ENCODE measurements at places on chromosomes 11 and 22.

- DNase-seq: no peak
These were observed 39.7 kb downstream of the DKK3 start for GRCh38 chr11:11968511-11969280.

- DNase-seq: no peak
These were observed 146.0 kb upstream of the SEZ6L start for GRCh38 chr22:26023104-26023775.

- DNase-seq: no peak
These were observed 1.0 kb upstream of the C11orf86 start for GRCh38 chr11:66973956-66974580.

GRCh38 chr11:639332-639955 is 2.4 kb downstream of the DRD4 start:
- DNase-seq: no peak

DNA sequence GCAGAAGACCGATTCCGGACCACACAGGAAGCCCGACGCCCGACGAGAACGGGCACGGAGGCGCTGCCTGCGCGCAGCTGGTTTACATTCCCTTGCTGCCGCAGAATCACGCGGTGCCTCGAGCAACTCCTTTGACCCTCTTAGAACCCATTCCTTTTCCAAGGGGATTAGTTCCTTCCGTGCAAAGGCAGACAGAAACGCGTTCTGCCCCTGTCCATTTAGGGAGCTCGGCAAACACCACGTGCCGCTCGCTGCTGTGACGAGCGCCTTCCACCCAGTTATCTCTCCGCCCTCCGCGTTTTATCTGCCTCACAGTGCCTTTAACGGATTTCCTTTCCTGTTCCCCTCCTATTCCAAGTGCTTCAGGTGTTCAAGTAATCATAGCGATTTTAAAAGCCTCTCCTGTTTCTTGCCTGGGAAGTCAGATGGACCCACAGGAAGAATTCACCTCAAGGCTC is 24.1 kb upstream of the MICAL3 start:
- no peak for DNase-seq

- DNase-seq: no peak
These were observed 100.5 kb downstream of the RASSF10 start for GRCh38 chr11:13109616-13110015.

DNA sequence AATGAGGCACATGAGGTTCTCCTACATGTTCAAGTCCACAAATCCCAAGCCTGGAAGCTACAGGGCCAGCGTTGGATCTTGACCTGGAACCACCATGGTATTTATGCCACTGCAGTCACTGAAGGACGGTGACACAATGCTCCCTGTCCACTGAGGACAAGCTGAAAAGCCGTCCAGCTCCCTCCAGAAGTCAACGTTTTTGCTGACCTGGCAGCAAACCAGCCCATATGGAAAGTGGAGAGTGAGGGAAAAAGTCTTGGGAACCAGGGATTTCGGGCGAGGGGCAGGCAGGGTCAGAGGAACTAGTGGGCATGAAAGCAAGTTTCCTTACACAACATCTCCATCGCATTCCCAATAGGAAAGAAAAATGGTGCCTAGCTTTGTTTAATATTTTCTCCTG is 33.3 kb downstream of the OPCML start:
- no peak for DNase-seq

- no peak for DNase-seq
These were observed 7.6 kb upstream of the LMO2 start for GRCh38 chr11:33899400-33900037.

GRCh38 chr22:17733466-17733865 is 40.8 kb downstream of the BID start:
- DNase-seq: no peak

DNA sequence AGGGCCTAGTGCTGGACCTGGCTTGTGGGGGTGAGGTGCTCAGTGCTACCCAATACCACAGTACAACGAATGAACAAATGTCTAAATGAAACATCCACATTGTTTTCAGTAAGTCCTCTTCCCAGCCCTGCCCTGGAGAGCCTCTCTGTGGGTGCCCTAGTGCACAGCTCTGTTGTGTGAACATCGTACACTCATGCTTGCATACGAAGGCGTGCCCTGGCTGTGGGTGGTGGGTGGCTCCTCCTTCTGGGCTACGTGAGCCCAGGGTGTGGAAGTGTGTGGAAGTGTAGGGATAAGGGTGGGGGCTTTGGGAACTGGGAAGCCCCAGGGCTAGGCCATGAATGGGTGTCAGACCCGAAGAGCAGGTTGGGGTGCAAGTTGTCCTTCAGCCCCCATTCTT is 592 bp upstream of the NLRX1 start:
- DNase-seq: no peak

DNA sequence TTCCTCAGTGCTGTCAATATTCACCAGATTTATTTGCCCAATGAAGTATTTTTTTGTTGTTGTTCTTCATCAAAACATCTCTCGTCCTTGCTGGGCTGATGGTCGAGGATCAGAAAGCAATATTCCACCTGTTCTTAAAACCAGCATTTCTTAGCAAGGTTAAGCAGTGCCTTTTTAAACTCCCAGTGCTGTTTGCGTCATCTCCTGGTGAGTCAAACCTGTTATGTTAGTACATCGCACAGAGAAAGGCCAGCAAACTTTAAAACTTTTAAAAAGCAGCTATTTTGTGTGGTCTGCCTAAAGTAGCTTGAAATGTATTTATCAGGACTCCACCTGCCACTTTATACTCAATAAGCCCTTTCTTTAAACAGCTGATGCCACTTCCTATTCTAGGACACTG is 802.0 kb downstream of the KCNA4 start:
- DNase-seq: no peak

DNA sequence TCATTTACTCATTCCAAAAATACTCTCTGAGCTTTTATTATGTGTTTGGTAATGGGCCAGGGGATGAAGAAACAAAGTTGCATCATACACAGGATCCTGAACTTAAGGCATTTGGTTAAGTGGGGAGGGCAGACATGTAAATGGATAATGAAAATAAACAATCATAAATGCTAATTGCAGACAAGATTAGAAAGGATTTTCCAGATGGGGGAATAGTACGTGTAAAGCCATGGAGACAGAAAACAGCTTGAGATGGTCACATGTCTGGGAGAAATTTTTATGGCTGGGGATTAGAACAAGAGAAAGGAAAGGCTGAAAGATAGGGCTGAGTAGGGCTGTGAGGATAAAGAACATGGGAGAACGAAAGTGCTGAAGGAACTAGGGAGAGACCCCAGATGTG is 534.3 kb upstream of the LARGE1 start:
- DNase-seq: no peak

GRCh38 chr11:67260406-67260805 is 5.9 kb upstream of the GRK2 start:
- DNase-seq: no peak

DNA sequence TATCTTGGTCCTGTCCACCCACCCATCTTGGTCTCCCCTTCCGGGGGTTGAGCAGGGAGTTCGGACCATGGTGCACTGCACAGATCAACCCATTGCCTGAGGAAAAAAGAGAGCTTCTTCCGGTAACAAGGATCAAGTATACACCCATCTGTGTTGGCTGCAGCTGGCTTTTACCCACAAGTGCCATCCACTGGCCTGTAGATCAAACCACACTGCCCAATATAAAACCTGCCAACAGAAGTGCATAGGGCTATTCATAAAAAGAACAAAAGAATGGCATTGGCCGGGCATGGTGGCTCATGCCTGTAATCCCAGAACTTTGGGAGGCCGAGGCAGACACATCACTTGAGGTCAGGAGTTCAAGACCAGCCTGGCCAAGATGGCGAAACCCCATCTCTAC is 94.5 kb downstream of the ZC3H12C start:
- no peak for DNase-seq

- no peak for DNase-seq
These were observed 28.8 kb upstream of the SERPIND1 start for GRCh38 chr22:20745119-20745518.

DNA sequence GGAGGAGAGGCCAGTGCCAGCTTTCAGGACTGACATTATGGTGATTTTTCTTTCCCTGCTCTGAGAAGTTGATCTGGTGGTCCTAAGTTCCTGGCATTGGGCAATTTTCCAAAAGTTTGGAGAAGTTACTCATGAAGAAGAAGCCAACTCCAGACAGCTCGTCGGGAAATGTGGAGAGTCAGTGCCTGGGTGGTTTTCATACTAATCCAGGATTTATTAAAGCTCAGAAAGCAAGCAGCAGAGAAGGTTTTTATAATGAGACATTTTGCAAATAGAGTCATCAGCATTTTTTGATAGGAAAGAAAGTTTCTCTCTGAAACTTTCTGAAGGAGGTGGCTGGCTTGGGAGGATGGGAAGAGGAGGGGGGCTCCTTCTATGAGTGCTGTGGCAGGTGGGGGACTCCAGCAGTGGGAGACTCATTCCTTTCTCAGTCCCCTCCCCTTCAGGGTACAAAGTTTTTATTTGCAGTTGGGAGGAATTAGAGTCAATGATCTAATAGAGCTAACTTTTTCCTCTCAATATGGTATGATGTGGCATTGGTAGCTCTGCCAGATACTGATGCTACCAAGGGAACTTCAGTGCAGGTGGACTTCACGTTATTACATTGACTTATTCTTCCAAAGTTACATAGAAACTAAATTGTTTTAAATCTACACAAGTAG is 55.4 kb downstream of the LIF start:
- no peak for DNase-seq

DNA sequence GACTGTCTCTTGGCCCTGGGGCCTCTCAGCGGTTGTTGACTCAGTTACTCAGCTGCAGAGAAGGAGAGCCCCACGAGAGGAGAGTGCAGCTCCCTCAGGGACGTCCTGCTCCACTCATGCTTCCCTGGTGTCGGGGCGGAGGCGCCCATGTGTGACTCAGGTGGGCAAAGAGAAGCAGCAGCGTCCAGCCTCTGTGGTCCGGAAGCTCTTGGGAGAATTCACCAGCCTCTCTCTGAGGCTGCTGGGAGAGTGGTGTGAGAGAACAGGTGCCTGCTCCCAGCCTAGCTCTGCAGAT is 25.7 kb downstream of the GLB1L2 start:
- no peak for DNase-seq

DNA sequence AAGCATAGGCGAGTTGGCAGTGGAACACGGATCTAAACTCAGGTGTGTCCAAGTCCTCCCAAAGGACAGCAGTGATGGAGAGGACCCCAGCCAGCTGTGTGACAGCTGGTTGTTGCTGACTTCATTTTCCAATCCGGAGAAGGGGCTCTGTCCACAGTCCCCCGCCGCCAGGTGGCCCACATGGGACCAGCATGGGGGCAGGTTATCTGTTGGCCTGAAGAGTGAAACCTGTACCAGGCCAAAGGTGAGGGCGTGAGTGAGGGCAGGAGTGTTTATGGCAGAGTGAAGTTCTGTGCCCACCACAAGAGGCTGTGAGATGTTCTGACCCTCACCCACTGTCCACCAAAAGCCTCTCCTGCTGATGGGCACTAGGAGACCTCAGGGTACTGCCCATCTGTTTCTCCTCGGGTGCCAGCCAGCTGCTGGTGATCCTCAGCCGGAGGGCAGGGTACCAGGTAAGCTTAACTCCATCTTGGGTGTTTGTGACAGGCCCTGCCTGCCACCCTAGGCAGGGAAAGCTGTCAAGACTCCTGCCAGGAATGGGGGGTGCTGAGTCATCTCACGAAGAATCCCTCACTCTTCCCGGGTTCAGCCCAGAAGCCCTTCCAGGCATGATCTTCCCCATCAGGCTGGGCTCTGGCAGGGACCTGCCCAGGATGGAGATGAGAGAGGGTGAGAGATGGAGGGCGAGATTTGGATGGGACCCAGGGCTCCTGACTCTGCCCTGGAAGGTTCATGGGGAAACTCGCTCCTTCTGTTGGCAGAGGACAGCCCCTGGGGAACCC is 15.5 kb upstream of the TAB1 start:
- DNase-seq: no peak

DNA sequence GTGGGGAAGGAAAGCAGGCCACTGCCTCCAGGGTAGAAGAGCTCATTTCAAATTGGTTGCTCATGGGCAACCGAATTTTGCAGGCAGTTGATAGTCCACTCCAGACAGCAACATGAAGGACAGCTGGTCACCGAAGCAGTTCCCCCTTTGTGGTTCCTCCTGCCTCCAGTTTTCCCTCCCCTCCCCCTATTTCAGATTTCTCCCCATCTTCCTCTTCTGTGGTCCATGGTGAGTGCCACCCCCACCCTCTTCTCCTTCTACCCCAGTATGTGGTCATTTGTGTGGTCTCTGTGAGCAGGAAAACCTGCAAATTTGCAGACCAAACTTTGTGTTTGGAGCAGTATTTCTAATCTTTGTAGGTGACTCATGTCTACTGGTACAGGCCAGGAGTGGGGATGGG is 38.2 kb upstream of the PAK1 start:
- DNase-seq: no peak

- DNase-seq: no peak
These were observed 4.2 kb upstream of the OSM start for GRCh38 chr22:30270832-30271231.

- no peak for DNase-seq
These were observed 90.9 kb downstream of the GRAMD1B start for GRCh38 chr11:123521001-123521400.

GRCh38 chr11:122032317-122032716 is 83.7 kb downstream of the BLID start:
- no peak for DNase-seq

DNA sequence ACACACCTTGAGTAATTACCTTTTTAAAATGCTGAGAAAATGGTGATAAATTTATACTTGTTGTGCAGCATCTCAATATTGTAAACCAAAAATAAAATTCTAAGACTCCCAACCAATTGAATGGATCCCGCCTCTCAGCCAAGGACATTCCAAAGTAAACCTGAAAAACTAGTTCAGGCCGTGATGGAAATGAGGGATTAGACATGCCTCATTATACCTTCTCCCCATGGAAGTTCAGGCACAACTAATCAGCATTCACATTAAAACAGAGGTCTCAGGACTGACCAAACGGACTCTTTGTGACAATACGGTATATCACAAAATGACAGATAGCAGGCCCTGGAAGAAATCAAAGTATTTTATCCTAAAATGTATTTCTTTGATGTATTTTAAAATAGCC is 907.4 kb upstream of the RAG2 start:
- no peak for DNase-seq

DNA sequence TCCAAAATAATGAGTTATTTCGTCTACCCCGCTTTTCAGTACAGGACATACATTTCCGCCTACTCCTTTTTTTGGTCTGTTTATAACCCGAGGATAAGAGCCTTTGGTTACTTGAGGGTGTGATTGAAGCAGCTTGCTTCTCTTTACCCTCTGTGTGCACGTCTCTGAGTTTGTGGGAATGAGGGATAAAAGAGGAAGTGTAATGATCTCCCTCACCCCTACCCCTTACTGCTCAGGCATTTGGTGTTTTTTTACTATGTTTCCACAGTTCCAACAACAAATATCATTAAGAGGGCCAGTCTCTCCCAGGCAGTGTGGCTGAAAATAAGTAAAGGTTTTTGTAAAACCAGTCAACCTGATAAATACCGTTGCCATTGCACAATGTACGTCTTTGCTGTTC is 83.2 kb upstream of the GAL start:
- no peak for DNase-seq

- DNase-seq: no peak
These were observed 30.3 kb downstream of the LAYN start for GRCh38 chr11:111570796-111571195.

Measured in activated T-cell treated with anti-CD3 and anti-CD28 coated beads for 1 hour (primary cell).